T-helper 17 cell (primary cell): ENCODE measurements at places on chromosomes 4 and X. TPM values are rescaled to one million over a fixed set of nuclear protein-coding genes. Genes with fewer than 3 reads are reported as not detected.

- DNase-seq = no peak
These were observed 903.4 kb downstream of the TECRL start for GRCh38 chr4:63505714-63506460.

DNA sequence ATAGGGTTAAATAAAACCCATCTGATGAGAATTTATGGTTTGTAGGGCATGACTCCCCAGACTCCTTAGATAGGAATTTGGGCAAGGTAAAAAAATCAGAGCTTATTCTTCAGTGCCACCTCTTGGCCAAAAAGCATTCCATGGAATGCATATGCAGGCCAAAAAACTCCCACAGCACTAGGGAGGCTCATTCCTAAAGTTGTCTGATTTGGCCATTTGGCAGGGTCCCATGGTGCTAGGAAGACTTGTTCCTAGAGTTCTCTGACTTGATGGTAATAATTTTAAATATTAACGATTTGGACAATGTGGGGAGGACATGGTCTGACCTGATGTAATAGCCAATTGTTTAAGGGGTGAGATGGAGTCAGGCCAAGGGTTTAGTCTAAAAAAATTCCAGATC is 93.0 kb downstream of the SPIN4 start:
- DNase-seq = no peak

DNA sequence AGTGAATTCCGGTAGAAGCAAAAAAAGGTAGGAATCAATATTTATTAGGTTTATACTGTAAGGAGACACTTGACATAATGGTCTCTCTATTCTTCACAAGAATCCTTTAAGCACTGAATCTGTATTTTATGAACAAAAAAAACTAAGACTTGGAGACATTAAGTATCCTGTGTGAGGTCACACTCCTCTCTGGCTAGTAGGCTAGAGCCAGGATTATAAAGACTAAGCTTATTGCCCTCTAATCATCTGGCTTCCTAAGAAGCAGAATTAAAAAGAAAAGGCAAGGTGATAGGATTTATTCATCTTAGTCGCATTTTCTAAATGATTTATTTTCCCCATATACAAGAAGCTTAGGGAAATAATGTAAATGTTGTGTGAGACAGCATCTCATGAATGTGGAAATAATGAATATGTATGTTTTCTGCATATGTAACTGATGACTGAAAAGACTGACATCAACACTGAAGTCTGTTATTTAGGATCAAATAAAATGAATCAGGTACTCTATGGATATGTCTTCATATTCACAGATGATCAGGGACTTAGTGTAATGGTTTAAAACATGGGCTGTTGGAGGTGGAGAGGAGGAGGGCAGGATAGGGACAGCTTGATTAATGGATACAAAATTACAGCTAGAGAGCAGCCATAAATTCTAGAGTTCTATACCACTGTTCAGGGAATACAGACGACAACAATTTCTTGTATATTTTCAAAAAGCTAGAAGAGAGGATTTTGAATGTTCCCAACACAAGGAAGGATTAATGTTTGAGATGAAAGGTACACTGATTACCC is 30.4 kb upstream of the PRKG2 start:
- no peak for DNase-seq

- no peak for DNase-seq
These were observed 664.3 kb upstream of the TENM3 start for GRCh38 chr4:181578911-181579310.

DNA sequence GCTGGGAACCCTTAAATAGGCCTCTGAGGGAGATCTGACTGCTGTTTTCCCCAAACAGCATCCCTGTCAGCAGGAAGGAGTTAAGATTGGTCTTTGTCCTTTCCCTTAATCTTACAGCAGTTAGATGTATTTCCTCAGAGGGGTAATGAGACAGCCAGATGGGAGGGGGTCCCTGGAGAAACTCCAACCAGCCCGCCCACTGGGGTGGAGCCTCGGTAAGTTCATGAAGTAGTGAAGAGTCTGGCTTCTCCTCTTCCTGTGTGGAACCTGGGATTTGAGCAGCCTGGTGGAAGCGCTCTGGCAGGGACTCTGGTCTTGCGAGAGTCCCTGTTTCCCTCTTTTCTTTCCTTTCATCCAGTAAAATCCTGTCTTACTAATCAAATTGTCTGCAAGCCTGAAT is 330.0 kb downstream of the TLL1 start:
- no peak for DNase-seq

MEPE gene
- not detected for total RNA-seq

DNA sequence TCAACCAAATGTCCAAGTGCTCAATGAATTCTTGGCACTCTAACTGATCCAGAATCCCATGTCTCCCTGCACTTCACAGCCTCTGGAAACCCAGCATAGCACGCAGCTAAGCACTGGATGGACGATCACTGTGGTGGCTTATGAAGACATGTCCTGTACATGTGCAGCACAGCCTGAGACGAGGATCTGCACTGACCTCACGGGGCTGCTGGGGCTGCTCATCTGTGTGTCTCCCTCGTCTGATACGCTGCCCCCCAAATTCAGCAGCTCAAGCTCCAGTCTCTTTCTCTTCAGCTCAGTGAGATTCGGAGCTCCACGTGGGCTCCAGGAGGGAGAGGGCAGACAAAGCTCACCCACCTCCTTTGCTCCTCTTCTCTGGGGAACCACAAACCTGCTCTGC is 126.9 kb downstream of the CPZ start:
- no peak for DNase-seq

DNA sequence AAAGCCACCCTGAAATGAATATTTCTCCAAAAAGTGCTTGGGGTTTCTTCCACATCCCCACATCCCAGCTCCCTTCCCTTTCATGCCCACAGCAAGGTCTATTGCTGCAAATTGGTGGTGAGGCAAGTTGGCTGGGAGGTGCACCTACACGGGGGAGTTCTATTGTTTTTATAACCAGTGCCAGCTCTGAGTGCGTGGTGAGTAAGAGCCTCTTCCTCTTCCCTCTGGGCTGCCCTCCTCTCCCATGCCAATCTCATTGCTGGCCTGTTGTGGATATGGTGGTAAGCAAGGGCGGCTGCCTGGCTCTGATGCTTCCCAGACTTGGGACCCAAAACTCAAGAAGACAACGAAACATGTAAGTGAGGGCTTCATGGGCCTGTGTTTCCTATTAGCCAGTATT is 204.3 kb downstream of the SHROOM3 start:
- no peak for DNase-seq

DNA sequence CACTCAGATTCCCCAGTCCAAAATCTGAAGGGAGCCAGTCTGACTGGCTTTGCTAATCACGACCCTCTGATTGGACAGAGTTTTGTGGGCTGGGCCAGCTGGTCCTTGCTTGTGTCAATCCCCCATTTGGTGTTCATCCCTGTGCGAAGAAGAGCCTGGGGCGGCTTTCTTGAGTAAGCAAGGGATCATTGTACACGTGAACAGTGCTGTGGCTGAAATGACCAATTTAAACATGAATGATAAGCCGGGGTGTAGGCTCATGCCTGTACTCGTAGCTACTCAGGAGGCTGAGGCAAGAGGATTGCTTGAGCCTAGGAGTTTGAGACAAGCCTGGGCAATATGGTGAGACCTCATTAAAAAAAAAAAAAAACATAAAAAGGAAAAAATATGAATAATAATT is 379.1 kb downstream of the RAPGEF2 start:
- DNase-seq = no peak

GRCh38 chrX:153797415-153798015 is 3.0 kb downstream of the SSR4 start:
- no peak for DNase-seq

DNA sequence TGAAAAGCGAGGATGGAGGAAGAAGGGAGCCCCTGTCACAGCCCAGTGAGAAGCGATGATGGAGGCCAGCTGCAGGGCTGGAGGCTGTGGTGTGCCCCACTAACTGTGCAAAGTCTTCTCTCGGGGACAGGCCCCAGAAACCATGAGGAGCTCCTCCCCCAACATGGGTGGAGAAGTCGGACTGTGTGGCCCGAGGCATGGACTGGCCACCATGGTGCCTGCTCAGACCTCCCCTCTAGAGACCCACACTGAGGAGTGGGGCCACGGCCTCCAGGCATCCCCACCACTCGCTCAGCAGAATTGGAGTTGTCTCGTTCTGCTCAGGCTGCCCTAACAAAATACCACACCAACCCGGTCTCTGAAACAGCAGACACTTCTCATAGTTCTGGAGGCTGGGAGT is 12.2 kb upstream of the PDE6B start:
- no peak for DNase-seq

- DNase-seq = no peak
These were observed 105.8 kb downstream of the FAM53A start for GRCh38 chr4:1578251-1578773.

FAM199X gene
- total RNA-seq = 14.1 TPM

DNA sequence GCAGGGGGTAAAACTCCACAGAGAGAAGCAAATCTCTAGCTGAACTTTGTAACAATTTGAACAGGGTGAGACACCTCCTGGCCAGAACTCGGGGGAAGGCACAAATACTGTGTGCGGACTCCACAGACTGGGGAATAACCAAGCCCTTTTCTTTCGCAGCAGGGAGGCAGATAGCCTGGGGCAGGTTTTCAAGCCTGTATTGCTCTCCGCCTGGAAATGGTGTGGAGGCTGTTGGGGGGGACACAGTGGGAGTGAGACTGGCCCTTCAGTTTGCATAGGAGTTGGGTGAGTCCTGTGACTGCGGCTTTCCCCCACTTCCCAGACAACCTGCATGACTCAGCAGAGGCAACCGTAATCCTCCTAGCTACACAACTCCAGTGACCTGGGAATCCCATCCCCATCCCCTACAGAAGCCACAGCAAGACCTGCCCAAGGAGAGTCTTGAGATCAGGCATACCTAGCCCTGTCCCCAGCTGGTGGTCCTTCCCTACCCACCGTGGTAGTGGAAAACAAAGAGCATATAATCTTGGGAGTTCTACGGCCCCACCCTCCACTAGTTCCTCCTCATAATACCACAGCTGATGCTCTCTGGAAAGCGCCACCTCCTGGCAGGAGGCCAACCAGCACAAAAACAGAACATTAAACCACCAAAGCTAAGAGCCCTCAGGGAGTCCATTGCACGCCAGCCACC is 12.9 kb upstream of the SMPX start:
- no peak for DNase-seq

SH3D19 gene
- not detected for total RNA-seq
